Neural crest cell (in vitro differentiated cells): ENCODE measurements at places on chromosomes 7 and 10.

DNA sequence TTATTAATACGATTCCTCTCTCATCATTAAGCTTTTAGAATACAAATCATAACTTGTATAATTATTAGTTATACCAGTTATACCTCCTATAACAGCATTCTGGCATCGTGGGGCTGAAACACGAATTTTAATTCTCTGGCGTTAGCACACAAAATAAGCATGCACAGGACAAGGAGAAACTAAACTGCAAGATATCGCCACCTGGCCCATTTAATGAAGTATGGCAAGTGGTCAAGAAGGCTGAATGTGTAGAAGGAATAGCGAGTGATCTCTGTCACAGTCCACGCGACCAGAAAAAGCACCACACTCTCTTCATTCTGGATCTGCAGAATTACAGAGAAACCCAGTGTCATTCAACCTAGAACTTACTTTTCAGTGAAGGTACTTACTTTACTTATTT, 18.1 kb downstream of the HACD1 start:
- no peak for DNase-seq

DNA sequence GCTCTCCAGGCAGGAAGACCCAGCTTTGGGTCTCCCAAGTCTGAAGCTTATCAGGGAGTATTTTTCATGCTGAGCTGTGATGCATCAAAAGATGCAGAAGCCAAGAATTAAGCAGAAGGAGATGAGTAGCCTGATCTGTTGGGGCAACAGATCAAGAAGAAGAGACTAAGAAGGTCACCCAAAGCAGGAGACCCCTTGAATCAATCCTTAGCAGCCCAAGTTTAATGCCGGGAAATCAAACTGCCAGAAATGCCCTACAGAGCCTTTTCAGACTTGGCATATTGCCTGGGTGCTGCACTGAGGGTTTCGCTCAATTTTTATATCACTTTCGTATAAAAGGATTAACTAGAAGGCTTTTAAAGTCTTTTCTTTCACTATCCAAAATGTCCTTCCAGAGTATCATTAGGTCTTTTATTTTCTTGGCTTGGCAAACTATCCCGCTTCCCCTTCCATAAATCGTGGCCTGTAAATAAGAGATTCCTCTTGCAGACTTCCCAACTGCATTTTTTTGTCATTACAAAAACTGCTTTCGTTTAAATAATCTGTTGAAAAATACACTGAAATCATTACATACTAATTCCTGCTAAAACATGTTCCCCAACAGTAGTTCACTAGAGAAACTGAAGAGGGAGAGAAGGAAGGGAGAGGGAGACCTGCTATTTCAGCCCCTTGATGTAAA, 49.0 kb upstream of the STK17A start:
- no peak for DNase-seq

GRCh38 chr7:99257675-99258074, 15.0 kb upstream of the MYH16 start:
- no peak for DNase-seq

GRCh38 chr10:3748484-3748883, 36.5 kb downstream of the KLF6 start:
- no peak for DNase-seq

GRCh38 chr7:68209486-68209885, 1212.9 kb downstream of the TYW1 start:
- DNase-seq = no peak

DNA sequence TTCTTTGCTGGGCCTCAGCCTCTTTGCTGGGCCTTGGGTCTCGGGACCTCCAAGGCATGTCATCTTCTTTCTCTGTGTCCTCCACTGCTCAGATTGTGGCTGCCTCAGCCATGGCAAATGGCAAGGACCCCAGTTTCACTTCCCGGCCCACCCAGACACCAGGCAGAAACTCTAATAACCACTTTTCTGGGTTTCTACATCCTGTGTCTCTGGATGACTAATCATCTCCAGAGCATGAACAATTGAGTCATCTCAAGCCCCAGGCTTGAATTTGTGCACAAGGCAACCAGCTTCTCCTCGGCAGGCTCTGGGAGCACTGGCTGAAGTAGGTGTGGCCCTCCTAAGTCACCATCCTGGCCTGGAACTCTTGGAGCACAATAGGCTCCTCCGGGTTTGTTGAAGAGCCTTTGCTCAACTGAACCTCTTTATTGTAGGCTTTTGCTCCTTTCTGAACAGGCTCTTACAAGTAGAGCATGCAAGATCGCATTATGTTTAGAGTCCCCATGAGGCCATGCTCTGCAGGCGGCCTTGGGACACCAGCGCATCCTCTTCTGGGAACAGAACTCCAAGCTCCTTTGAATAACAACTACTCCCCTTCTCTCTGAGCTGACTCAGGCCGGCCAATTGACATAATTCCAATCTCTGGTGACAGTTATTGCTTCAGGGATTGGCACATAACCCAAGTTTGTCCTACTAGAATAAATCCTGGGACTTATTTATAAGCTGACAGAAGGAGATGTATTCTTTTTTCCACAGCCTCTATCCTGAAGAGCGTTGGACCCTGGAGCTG, 218.1 kb downstream of the WDR11 start:
- no peak for DNase-seq

- DNase-seq = no peak
Observed at GRCh38 chr7:135575296-135575695, 17.6 kb downstream of the NUP205 start.

- DNase-seq = no peak
Observed at GRCh38 chr10:100483876-100484666, 21.3 kb downstream of the WNT8B start.

- no peak for DNase-seq
Observed at GRCh38 chr10:86592413-86592812, 61.9 kb upstream of the OPN4 start.

GRCh38 chr10:132263866-132264265, 43.9 kb downstream of the STK32C start:
- DNase-seq = no peak

DNA sequence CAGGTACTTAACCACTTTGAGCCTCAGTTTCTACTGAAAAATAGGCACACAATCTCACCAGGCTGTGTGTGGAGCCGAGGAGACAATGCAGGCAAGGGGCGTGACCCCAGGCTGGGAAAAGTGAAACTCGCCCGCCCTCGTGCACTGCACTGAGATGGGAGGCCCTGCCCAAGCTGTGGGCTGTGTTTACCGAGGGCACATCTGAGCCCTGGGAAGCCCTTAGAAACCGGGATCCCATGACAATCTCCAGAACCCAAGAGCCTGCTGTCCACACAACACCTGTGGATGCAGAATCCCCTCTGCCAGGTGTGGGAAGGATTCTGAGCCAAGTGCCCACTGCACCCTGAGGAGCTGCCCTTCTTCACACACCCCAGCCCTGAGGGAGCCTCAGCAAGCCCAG, 198.3 kb downstream of the GRID1 start:
- DNase-seq = no peak

- DNase-seq = no peak
Observed at GRCh38 chr7:30202671-30203070, 67.9 kb downstream of the MTURN start.

DNA sequence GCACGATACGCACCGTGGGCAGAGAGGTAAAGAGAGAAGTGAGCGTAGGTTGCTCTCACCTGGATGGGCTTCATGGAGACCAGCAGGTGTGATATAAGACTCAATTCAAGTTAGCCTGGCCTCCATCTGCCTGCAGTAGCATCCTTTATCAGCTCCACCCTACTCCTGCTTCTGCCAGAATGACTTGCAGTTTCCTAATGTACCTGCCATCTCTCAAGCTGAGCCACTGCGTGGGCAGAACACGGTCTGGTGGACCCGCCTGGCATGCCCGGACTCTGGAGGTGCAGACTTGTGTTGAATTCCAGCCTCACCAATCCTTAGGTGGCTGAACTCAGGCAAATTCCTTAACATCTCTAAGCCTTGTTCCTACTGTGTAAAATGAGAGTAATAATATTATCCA, 64.3 kb downstream of the STEAP1B start:
- no peak for DNase-seq

GRCh38 chr10:27359792-27360355, 119.3 kb upstream of the ACBD5 start:
- DNase-seq = no peak
